Cerebellar nuclear complex (tissue), 1 donor: ENCODE measurements at places on chromosomes 12 and 14.

GRCh38 chr14:77260631-77261030, 10.4 kb downstream of the NGB start:
- DNase-seq, result no peak

DNA sequence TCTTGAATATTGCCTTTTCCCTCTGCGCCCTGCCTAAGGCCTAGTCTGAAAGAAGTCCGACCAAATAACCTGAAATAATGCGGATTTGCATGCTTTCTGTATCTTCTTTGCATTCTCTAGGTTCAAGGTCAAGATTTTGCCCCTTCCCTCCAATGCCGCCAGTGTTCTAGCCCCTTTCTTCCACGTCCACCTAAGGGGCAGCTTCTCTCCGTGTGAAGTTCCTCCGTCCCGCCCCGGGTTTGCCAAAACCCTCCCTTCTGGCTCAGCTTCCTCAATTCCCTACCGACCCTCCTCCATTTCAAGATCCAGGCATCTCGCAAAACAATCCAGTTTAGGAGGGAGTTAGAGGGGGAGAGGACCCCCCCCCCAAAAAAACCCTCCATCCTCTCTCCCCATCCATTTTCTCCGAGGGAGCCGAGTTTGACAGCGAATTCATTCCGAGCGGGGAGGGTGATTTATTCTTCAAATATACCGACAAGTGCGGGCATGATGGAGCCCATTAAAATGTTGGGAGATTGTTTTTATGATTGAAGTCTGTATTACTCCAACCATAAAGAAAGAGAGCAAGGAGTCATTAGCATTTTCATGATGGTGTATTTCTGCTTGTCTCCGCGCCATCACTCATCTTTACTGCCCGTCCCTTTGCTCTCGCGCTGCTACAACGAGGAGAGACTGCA, 20.9 kb upstream of the ATP5MC2 start:
- DNase-seq, result no peak

DNA sequence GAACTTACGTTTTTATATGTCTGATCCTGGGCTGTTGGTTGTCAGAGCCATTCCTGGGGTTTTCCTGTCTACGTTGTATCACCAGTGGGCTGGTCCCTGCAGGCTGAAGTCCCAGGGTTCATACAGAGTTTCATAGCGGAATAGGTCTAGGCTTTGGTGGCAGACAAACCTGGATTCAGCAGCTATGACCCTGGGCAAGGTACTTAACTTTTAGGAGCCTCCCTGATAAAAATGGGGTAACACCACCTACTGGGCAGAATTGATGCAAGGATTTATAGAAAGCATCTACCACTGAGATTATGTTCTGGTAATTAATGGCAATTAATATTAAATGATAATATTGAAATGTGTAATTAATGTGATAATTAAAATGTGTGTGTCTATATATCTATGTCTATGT, 141.2 kb downstream of the SYNE2 start:
- DNase-seq, result no peak

- no peak for DNase-seq
Observed at GRCh38 chr12:98924-99352, 32.4 kb downstream of the IQSEC3 start.

- DNase-seq, result no peak
Observed at GRCh38 chr12:52323001-52323400, 1.8 kb upstream of the KRT83 start.

DNA sequence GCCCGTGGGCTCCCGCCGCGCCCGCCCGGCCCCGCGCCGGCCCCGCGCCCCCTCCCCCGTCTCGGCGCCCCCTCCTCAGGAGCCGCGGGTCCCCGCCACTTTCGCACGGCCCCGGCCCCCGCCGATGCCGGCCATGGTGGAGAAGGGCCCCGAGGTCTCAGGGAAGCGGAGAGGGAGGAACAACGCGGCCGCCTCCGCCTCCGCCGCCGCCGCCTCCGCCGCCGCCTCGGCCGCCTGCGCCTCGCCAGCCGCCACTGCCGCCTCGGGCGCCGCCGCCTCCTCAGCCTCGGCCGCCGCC, 263 bp downstream of the RCOR1 start:
- DNase-seq, result no peak

DNA sequence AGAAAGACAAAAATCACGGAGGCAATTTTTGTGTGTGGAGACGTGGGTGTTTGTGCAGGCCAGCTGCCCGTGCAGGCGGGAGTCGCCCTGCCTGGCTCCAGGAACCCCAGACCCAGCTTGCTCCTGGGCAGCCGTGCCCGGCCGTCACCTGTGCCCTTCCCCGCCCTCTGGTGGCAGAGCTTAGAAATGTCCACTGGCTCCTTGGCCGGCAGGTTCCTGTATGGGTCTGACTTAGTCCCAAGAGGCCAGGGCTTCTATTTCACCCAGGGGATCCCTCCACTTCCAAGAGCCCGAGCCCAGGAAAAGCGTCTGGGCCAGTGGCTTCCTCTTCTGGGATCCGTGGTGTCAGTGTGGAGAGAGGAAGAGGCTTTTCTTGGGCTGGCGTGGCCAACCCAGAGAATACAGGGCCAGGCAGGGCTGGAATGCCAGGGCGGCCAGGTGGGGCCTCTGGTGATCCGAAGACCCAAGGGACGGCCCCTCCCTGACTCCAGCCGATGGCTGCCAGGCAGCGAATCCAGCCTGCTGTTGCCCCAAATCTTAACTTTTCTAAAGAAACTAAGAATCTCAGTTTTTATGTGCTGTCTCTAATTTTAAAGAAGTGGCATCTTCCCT, 120.9 kb downstream of the TMEM132C start:
- DNase-seq, result no peak

DNA sequence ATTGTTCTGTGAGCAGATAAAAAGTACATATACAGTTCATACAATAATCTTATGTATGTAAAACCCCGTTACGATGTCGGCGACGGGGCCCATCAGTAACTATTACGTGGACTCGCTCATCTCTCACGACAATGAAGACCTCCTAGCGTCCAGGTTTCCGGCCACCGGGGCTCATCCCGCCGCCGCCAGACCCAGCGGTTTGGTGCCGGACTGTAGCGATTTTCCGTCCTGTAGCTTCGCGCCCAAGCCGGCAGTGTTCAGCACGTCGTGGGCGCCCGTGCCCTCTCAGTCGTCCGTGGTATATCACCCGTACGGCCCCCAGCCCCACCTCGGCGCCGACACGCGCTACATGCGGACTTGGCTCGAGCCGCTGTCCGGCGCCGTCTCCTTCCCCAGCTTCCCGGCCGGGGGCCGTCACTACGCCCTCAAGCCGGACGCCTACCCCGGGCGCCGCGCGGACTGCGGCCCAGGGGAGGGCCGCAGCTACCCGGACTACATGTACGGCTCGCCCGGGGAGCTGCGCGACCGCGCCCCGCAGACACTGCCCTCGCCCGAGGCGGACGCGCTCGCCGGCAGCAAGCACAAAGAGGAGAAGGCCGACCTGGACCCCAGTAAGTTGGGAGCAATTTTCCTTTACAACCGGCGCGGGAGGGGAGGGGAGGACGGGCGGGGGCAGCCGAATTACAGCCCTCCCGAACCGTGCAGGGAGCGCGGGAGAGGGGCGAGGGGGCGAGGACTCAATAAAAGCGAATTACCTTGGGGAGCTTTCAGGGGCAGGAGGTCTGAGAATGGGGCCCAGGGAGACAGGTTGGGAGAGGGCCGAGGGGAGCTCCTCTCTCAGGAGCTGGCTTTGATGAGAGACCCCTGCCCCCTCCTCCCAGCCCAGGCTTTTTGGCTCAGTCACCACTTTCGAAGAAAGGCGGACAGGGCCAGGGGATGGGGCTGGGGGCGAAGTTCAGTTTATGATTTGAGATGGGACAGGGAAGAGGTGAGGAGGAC, at the start of gene HOXC9:
Gene HOXC9, plus strand, starts transcription at position 46 of the 999 bp plus-strand sequence. Its CDS starts 28 bp downstream, at position 74.
- DNase-seq, result no peak

GRCh38 chr14:90140956-90141316, 79.1 kb downstream of the KCNK13 start:
- DNase-seq, result no peak

DNA sequence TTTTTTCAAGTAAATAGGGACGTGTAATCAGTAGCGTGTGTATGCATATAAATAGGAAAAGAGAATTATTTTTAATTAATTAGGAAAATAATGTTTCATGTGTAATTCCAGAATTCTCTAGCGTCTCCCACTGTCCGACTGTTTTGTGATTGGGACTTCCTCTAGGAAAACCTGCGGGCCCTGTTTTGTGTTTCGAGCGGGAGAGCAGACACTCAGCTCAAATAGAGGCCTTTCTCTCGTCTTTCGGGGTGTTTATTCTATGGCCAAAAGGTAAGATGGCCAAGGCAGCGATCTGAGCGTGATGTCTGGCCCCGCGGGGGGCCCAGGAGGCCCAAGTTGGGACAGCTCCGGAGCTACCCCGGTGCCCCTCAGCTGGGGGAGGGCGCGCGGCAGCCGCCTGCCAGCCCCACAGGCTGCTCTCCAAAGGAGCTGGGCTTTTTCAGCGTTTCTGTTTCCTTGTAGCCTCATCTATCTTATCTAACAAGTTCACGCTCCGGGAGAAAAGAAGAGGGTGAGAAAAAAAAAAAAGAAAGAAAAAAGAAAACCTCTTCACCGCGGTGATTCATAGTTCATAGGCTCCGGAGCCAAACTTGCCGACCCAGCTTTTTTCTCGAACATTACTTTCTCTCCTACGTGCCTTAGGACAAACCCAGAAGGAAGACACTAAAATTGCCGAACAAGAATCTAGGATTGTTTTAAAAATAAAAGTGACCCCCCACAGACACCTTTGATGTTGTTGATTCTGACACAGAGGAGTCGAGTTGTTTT, 7.5 kb upstream of the FOXG1 start:
- no peak for DNase-seq

DNA sequence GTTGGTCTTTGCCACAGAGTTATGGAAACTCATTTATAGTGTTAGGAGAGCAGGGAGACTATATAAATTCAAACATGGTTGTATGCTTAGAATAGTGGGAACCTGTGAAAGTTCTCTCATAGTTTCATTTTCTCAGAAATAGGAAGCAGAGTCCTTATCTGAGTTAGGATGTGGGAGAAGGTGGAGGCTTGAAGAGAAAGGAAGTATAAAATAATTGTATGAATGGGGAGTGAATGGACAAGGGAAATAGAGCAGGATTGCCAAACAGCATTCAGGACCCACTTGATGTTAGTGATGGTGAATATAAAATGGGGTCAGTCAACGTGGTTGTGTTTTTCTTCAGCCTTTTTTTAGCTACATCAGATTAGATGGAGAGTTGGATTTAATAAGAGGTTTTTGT, 34.0 kb upstream of the TPH2 start:
- no peak for DNase-seq

DNA sequence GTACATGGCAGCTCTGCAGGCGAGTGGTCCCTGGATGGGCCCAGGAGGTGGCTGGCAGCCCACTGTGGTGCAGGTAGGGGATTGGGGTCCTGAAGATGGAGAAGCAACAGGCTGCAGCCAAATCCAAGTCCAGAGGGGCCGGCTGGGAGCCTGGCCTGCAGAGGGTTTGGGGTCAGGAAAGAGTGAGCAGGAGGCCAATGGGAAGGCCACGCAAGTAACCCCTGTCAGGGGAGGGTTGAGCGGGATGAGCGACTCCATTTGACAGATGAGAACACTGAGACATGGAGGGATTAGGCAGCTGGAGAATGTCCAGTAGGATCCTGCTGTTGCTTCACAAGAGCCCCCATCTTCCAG, 136.0 kb downstream of the BCL11B start:
- DNase-seq, result no peak

- no peak for DNase-seq
Observed at GRCh38 chr14:103927566-103927965, 690 bp upstream of the TDRD9 start.

- DNase-seq, result no peak
Observed at GRCh38 chr14:22764382-22764781, 2.1 kb upstream of the OXA1L start.

DNA sequence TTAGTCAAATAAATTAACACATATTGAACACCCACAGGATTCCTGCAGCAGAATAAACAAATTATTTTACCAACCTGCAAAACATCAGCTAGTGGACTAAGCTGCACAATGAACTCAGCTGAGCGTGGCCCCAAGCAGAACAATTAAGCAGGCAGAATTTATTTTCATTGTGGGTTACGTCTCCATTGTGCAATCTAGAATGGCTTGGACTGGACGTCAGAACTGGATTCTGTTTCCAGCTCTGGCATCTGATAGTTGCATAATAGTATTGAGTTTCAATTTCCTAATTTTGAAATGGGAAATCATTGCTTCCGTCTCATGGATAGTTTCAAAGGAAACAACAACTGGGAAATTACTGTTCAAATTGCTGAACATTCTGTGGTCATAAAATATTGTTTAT, 35.5 kb upstream of the RERG start:
- no peak for DNase-seq

DNA sequence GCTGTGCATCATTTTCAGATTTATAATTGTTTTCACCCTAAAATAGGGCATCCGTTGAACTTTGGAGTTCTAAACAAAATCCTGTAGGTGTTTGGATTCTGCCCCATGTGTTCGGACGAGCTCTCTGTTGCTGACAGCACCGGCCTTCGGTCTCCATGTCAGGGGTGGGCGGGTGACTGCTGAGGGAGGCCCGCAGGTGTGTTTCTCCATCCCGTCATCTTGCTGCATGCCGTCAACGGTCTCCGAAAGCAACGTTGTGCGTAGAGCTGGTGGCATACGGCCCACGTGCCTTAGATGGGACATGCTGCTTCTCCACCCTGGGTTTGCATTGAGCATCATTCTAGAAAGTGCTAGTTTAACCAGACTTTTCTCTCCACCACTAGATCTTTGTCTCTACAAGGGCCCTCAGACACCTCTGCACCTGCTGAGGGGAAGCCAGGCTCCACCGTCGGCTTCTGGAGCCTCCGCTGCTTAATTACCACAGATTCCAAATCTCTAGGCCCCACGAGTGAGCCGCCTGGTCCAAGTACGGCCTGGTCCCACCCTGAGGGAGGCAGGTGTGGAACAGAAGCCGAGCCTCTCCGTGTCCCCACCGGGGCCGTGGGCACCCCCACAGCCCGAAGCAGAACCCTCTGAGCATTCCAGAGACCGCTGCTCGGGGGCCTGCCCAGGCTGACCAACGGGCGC, 15.7 kb upstream of the AMN start:
- no peak for DNase-seq

- no peak for DNase-seq
Observed at GRCh38 chr12:770479-770878, 18.1 kb downstream of the WNK1 start.

- no peak for DNase-seq
Observed at GRCh38 chr12:26890784-26891183, 47.0 kb downstream of the INTS13 start.

GRCh38 chr14:75566321-75566720, 12.1 kb upstream of the FLVCR2 start:
- no peak for DNase-seq
